Heart left ventricle (tissue), 16 donors: ENCODE measurements at places on chromosomes 1 and 21. TPM values are rescaled to one million over a fixed set of nuclear protein-coding genes. Genes with fewer than 3 reads are reported as not detected.

Gene CHODL
- total RNA-seq = 0.16 TPM

Gene RGSL1
- not detected for total RNA-seq

Gene GBP6
- 0.09 TPM for total RNA-seq

Gene SCAF4
- 21.3 TPM for total RNA-seq

Gene CTNNBIP1
- 40.7 TPM for total RNA-seq
